ENCODE measurements at places on chromosomes 16 and 17.

DNA sequence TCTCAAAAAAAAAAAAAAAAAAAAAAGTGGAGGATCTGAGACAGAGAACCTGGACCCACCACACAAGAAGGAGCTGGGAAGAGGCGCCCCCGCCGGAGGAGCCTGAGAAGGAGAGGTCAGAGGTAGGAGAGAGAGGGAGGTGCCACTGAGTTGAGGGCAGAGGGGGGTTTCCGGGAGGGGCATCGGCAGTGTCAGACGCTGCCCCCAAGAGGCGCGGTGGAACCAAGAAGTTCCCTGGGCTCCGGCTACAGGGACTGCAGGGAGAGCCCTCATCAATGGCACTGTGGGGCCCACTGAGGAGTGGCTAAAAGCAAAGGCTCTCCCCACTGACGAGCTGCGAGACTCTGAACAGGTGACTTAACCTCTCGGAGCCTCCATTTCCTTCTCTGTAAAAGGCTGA, 4.2 kb downstream of the CCDC42 start:
- peak; percentile 55 for DNase-seq

DNA sequence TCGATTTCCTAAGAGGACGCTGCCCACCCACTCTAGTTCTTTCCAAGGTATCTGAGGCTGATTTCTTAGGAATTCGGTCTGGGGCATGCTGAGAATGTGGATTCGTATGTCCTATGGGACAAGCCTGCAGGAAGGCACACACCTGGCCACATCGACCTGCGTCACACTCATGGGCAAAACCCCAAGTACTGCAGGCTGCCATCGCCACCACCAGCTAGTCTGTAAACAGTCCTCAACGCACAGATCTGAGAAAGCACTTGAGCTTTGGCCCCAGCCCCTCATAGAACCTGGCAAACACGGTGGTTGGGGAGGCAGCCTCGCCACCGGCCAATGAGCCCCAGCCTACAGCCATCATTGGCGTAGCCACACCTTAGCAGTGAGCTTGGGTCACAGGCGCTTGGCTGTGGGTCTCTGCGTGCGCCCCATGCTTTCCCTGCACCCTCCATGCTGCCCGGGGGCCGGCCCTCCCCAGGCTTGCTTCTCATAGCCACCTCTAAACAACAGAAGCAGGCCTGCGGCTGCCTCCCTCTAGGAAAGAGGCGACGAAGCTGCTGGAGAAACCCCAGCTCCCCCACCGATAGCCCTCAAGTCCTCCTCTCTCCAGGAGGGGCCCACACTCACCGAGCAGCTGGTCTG, 75.1 kb downstream of the ZNF778 start:
- no peak for DNase-seq

- no peak for DNase-seq
Measured at GRCh38 chr17:42311240-42312034, 23.1 kb downstream of the STAT5A start.

DNA sequence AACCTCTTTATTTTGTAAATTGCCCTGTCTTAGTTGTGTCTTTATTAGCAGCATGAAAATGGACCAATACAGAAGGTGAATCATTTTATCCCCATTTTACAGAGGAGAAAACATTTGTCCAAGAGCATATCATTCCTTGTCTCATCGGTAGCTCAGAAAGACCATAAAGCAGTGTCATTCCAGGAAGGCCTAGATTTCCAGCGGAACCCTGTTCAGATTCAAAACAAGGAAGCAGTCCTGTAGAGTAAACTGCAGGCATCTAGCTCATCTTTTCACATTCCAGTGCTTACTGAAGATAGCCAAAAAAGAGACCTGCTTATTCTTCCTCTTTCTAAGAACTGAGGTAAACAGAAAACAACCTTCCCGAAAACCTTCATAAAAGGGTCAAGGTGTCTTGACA, 54.0 kb downstream of the PARN start:
- no peak for DNase-seq

GRCh38 chr17:71486261-71486660, 634.6 kb upstream of the SOX9 start:
- no peak for DNase-seq

DNA sequence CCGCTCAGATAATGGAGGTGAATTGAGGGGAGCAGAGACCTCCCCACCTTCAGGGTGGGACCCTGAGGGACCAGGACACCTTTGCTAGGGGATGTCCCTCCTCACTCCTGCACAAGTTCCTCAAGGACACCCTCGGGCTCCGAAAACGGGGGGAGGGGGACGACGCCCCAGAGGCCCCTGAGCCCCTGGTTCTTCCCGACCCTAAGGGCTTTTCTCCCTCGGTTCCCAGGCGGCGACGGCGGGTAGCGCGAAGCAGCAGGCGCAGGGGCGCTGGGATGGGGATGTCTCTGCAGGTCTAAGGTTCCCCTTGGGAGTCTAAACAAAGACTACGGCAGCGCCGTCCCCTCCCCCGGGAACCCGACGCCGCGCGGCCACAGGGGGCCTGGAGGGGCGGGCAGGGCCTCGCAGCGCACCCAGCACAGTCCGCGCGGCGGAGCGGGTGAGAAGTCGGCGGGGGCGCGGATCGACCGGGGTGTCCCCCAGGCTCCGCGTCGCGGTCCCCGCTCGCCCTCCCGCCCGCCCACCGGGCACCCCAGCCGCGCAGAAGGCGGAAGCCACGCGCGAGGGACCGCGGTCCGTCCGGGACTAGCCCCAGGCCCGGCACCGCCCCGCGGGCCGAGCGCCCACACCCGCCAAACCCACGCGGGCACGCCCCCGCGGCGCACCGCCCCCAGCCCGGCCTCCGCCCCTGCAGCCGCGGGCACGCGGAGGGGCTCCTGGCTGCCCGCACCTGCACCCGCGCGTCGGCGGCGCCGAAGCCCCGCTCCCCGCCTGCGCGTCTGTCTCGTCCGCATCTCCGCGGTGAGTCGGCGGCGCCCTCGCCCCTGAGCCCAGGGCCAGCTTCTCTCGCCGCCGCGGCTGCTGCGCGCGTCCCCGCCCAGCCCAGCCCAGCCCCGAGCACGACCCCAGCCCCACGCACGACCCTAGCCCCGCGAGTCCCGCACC, 36.7 kb upstream of the NDRG4 start:
- DNase-seq = no peak

- no peak for DNase-seq
Measured at GRCh38 chr17:42751628-42752027, 6.8 kb upstream of the EZH1 start.

DNA sequence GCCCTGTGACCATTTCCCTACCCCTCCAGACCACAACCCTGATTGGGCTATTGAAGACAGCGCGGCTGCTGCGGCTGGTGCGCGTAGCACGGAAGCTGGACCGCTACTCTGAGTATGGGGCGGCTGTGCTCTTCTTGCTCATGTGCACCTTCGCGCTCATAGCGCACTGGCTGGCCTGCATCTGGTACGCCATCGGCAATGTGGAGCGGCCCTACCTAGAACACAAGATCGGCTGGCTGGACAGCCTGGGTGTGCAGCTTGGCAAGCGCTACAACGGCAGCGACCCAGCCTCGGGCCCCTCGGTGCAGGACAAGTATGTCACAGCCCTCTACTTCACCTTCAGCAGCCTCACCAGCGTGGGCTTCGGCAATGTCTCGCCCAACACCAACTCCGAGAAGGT, 12.5 kb downstream of the KCNH6 start:
- no peak for DNase-seq

- no peak for DNase-seq
Measured at GRCh38 chr17:65888649-65889048, 303.3 kb downstream of the CEP112 start.

- peak; percentile 76 for DNase-seq
Measured at GRCh38 chr17:7021993-7022778, 664 bp upstream of the BCL6B start.

DNA sequence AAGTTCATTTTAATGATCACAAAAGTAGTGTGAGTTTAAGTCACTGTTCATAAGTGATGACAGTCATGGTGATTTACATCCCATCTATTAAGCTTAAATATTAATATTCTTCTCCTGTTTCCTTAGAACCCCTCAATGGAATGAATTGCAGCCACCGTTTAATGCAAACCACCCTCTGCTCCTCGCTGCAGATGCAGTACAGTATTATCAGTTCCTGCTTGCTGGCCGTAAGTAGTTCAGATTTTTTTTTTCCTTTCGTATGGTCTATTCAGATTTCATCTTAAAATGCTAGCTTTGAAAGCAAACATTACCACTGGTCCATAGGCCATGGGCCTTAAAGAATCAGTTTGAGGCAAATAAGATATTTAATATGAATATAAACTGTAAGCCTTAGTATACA, 359.0 kb upstream of the TBX2 start:
- no peak for DNase-seq

GRCh38 chr16:19344224-19344801, 58.8 kb downstream of the CLEC19A start:
- no peak for DNase-seq

DNA sequence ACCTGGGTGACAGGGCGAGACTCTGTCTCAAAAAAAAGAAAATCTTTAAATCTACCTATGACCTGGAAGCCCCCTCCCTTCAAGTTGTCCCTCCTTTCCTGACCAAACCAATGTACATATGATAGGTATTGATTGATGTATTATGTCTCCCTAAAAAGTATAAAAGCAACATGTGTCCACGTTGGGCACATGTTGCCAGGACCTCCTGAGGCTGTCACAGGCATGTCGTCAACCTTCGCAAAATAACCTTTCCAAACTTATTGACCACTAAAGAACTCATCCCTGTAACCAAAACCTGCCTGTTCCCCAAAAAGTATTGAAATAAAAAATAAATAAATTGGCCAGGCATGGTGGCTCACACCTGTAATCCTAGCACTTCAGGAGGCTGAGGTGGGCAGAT, 4.4 kb downstream of the OXLD1 start:
- no peak for DNase-seq

GRCh38 chr16:10641953-10642949, 52.5 kb downstream of the TEKT5 start:
- no peak for DNase-seq

DNA sequence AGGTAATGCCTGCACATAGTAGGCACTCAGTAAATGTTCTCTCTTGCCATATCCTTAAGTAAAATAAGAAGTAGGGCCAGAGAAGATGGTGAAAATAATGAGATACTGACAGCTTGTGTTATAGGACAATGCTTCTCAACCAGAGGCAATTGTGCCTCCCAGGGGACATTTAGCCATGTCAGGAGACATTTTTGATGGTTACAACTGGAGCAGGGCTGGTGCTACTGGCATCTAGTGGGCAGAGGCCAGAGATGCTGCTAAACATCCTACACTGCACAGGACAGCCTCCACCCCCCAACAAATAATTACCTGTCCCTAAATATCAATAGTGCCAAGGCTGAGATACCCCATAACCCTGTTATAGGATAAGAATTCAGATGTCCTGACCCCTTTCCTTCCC, 1.7 kb downstream of the RAD51D start:
- peak; percentile 30 for DNase-seq

- DNase-seq = no peak
Measured at GRCh38 chr16:87832137-87832527, 37.2 kb downstream of the SLC7A5 start.

DNA sequence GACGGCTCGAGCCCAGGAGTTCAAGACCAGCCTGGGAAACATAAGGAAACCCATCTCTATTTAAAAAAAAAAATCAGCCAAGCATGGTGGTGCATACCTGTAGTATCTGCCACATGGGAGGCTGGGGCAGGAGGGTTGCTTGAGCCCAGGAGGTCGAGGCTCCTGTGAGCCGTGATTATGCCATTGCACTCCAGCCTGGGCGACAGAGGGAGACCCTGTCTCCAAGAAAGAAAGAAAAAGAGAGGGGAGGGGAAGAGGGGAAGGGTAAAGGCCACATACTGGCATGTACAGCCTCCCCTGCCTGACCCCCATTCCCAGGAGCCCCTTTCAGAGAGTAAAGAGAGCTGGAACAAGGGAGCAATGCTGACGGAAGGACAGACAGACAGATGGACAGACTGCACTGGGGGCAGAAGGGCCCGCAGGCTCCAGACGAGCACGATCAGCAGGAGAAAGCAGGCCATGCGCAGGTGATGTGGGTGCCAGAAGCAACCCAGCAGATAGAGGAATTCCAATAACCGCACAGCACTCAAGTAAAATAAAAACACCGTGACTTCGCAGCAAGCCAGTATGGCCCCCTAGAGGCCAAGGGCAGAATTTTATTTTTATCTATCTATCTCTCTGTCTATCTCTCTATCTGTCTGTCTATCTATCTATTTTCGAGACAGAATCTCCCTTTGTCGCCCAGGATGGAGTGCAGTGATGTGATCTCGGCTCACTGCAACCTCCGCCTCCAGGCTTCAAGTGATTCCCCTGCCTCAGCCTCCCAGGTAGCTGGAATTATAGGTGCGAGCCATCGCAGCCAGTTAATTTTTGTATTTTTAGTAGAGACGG, 27.1 kb upstream of the SNN start:
- DNase-seq = peak; percentile 51

DNA sequence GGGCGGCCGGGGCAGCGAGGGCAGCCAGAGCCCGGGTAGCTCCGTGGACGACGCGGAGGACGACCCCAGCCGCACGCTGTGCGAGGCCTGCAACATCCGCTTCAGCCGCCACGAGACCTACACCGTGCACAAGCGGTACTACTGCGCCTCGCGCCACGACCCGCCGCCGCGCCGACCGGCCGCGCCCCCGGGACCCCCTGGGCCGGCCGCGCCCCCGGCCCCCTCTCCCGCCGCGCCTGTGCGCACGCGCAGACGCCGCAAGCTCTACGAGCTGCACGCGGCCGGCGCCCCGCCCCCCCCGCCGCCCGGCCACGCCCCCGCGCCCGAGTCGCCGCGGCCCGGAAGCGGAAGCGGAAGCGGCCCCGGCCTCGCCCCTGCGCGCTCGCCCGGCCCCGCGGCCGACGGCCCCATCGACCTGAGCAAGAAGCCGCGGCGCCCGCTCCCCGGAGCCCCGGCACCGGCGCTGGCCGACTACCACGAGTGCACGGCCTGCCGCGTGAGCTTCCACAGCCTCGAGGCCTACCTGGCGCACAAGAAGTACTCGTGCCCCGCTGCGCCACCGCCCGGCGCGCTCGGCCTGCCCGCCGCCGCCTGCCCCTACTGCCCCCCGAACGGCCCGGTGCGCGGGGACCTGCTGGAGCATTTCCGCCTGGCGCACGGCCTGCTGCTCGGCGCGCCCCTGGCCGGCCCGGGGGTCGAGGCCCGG, 36.1 kb upstream of the ZC3H18 start:
- peak; percentile 77 for DNase-seq

GRCh38 chr17:13702266-13702665, 100.5 kb upstream of the HS3ST3A1 start:
- DNase-seq = no peak

DNA sequence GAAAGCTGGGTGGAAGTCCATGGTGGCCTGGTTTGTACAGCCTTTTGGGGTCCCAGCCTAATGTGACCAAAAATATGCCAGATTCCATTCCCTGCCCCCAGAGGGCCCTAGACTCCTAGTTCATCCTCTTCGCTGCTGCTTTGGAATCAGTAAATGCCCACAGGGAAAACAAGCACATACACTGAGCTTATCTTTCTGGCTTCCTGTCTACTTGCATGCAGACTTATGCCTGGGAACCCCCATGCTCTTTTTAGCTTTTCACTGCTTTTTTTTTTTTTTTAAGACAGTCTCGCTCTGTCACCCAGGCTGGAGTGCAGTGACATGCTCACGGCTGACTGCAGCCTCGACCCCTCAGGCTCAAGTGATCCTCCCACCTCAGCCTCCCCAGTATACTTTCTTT, 6.2 kb upstream of the CD300LG start:
- no peak for DNase-seq

Measured in DND-41 (cell line).